Thoracic aorta (tissue), 2 donors: ENCODE measurements at places on chromosomes 5 and 9.

DNA sequence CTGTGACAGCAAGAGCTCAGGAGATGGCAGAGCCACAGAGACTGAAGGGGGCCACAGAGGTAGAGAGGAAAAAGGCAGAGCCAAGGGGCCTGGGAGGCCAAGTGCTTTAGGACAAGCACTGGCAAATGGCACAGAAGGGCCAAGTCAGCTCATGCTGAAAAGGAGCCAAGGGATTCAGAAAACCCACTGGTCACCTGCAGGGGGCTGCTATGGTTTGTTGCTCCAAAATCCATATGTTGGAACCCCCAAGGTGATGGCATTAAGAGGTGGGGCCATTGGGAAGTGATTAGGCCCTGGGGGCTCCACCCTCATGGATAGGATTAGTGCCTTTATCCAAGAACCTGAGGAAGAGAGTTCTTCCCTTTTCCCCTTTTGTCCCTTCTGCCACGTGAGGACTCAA, 165.4 kb downstream of the ARSB start:
- no peak for DNase-seq

DNA sequence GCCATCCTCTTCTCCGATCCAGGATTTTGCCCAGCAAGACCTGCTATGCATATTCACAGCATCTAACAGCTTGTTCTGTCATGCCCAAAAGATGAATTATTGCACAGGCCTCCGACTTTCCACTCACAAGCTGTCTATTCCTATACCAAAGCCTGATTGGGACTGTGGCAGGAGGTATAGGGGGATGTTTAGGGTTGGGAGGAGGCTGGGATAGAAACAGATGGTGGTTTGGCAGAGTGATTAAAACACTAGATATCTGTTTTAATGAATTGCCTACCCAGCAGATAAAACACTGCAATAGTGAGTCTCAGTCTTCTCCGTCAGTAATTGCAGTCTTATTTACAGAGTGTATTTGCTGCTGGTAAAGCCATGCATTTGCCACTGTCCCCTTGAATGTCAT, 215.3 kb downstream of the TLR4 start:
- no peak for DNase-seq

GRCh38 chr9:83199240-83199639, 136.3 kb upstream of the RASEF start:
- DNase-seq, result no peak

DNA sequence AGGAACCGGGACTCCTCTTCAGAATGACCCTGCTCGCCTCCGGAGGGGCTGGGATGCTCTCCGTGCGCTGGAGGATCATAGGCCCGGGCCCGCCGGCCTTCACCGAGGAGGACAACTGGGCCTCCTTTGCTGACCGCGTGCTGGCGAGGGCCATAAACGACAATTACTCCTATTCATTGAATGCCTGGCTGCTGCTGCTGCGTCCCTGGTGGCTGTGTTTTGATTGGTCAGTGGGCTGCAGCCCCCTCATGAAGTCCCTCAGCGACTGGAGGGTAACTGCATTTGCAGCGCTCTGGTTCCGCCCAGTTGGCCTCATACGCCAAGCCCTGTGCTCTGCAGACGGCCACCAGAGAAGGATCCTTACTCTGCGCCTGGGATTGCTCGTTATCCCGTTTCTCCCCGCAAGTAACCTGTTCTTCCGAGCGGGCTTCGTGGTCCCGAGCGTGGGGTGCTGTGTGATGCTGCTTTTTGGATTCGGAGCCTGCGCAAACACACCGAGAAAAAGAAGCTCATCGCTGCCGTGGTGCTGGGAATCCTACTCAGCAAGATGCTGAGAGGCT, 16.6 kb downstream of the OR2V1 start:
- no peak for DNase-seq

- DNase-seq, result no peak
Observed at GRCh38 chr9:89662718-89663613, 58.2 kb downstream of the GADD45G start.

DNA sequence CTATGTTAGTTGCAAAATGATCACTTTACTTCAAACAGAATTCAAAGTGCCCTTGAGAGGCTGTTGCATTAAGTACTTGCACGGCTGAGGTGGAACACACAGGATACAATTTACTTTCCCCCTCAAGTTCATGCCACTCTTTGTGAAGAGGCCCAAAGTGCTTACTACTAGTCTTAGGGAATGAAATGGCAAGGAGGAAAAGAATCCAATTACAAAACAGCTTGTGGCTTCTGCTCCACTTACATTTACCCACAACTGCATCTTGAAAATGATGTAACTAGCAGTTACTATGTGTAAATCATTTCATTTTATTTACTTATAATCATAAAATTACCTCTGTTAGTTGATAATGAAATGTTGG, 14.6 kb downstream of the FOXD1 start:
- no peak for DNase-seq

DNA sequence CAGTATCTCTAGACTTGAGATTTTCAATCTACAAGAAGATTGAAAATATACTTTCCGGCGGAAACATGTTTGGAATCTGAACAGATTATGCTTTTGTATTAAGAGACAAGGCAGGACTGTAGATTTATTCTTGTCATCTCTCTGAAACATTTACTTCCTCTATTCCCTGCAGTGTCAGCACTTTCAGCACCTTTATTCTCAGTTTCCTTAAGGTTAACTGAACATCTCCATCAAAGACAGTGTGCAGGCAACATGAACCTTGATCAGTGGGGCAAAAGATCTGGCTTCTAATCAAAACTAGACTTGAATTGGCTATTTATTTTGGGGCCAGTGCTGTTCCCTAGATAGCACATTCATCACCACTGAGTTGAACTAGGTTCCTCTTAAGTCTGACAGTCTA, 129.9 kb upstream of the HCN1 start:
- DNase-seq, result no peak

GRCh38 chr5:174900240-174900865, 176.0 kb downstream of the MSX2 start:
- DNase-seq, result no peak

- DNase-seq, result no peak
Observed at GRCh38 chr5:154444556-154445421, 1.0 kb upstream of the SAP30L start.

DNA sequence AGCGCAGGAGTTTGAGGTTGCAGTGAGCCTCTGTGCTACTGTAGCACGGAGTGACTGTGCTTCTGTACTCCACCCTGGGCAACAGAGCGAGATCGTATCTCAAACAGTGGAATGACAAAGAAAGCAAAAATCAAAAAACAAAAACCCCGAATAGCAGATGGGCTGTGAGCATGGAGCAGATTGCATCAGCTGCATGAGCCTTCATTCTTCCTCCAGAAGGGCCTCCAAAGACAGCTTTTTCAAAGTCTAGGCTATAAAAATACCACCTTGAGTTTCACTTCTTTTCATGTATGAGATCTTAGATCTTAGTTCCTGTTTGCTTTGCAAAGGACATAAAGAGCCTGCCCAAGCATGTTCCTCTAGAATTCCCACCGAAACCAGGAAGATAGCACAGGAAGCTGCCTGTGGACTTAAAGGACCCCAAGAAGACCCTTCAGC, 15.0 kb upstream of the HSPB3 start:
- no peak for DNase-seq

GRCh38 chr5:77204967-77205366, 5.5 kb upstream of the PDE8B start:
- DNase-seq, result no peak

DNA sequence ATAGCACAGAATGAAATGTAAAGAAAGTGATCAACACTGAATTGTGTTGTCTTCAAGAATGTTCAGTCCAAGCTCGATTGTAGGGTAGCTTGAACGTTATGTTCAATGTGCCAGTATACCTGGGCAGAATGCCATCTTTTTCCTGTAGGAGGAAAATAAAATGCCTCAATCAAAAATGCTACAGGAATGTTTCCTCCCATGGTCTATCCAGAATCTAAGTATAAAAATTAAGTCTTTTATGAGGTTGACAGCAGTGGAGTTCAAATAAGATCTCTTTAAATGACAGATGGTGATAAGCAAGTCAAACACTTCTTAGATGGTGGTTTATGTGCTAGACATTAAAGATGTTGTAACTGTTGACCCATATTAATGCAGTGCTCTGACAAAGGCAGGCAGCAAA, 488.6 kb downstream of the CSNK1G3 start:
- no peak for DNase-seq

DNA sequence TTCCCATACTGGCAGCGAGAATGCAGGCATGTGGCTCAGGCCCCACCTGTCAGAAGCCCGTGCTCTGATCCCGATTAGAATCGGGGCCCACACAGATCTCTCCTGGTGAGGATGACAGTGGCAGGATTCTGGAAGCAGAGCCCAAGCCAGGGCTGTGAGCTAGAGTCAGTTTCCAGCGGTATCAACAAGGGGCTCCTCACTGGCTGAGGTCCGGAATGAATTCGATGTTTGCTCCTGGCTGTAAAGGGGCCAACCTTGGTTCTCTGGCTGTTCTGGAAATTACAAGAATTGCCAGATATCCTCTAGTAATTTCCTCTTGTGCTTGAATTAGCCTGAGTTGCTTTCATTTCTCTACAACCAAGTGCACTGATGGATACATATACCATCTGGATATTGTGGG, 129.1 kb upstream of the SPRY4 start:
- no peak for DNase-seq

DNA sequence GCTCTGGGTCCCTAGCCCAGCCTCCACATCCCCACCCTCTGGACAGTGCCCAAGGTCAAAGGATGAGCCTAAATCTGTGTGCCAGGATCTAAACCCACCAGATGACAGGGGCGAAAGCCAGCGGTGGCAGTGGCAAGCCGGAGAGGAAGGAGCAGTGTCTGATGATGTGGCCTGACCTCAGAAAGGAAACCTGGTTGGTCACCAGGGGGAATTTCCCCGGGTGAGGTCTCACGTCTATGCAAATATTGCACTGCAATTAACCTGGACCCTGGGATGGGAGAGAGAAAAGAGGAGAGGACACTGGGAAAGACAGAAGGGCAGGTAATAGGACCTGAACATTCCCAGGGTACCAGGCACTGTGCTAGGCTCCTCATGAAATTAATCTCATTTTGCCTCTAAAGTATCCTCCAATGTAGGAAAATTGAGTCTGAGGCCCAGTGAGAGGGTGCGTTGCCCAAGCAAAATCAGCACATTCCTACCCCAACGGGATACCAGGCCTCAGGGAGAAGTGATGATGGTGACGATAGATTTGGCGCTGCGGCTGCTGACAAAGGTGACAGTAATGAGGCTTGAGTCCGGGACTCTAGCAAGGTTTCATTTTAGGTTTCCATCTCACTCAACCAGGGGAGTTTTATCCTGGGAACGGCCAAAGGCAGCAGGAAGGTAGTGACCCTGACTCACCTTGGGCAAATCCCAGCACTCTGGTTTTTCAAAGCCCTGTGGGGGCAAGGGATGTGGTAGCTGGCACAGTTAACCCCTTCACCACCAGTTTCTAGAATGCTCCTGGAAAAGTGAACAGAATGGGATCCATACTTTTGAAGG, 13.4 kb upstream of the TNIP1 start:
- no peak for DNase-seq

DNA sequence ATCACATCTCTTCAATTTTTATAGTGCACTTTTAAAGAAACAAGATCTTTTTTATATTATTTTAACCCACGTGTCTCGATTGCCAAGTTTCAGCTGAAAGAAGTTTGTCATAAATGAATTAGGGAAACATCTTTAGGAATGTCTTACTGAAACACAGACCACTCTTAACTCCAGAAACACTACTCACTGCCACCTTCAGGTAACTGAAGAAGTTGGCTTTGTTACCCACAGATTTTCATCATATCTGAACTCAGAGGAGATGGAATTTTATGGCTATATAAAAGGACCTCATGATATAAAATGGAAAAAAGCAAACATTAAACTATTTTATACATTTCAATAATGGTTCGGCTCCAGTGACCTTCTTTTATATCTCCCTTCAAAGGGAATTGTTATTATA, 158.0 kb downstream of the SEMA5A start:
- DNase-seq, result no peak

- DNase-seq, result no peak
Observed at GRCh38 chr5:56481428-56482357, 248.6 kb upstream of the ANKRD55 start.

GRCh38 chr9:71352837-71353236, 231.4 kb upstream of the TRPM3 start:
- DNase-seq, result no peak

DNA sequence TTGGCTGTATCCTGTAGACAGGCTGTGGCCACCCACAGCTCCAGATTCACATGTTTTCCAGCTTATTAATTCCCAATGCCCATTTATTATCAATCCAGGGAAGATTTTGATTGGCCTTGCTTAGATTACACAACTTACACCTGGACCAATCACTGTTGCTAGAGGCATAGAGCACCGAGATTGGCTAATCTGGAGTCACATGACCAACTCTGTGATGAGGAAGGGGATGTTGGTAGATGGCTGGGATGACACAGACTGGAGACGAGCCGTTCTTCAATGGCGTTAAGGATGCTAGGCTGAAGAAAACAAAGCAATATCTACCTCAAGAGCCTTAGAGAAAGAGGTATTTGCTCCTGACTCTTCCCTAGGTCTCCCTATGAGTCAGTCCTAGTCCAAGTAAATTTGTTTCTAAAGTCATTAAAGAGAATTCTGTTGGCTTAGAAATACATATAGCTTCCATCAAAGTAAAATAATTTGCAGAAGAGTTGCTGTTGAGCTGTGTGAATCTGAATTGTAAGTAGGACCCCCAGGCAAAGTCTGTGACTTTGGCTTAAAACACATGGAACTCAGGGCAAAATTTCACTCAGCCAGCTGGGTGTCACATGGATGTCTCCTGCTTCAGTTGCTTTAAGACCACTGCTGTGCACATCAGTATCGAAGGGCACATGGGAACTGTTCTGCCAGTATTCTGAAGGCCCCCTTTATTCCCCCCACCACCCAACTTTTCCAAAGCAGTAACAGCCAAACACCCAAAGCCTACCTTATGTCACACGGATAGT, 326.4 kb upstream of the KLF4 start:
- no peak for DNase-seq

GRCh38 chr5:108372369-108372768, 9.5 kb downstream of the FBXL17 start:
- DNase-seq, result no peak

GRCh38 chr5:81751836-81752643, 1.1 kb upstream of the SSBP2 start:
- no peak for DNase-seq

DNA sequence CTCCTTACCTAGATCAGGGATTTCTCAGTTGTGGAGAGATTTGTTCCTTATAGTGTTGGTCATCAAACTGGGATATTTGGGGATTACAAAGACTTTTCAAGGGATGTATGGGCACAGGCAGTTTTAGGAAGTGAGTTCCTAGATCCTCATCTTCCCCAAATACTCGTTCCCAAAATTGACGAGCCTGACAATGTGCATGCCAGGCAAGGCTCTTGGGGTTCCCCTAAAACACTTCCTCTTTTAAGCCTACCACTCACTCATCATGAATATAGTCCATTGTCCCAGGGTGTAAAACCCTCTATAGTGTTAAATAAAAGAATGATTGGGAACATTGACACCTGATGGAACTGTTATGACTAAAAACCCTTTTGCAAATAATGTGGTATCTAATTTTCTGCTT, 26.4 kb downstream of the PDCD1LG2 start:
- no peak for DNase-seq

- DNase-seq, result no peak
Observed at GRCh38 chr9:127858041-127858512, 3.6 kb upstream of the ENG start.

GRCh38 chr9:97980918-97981845, 2.0 kb upstream of the ANP32B start:
- DNase-seq, result no peak

GRCh38 chr5:139698490-139699146, 50.5 kb downstream of the CXXC5 start:
- DNase-seq, result no peak
